ENCODE measurements at places on chromosomes 12 and 14. TPM values are rescaled to one million over a fixed set of nuclear protein-coding genes. Genes with fewer than 3 reads are reported as not detected.

GRCh38 chr14:29897181-29897580, 30.5 kb downstream of the PRKD1 start:
- DNase-seq = no peak

LGALS3 gene
- total RNA-seq = 54.5 TPM

PKP2 gene
- total RNA-seq = 0.40 TPM

DNA sequence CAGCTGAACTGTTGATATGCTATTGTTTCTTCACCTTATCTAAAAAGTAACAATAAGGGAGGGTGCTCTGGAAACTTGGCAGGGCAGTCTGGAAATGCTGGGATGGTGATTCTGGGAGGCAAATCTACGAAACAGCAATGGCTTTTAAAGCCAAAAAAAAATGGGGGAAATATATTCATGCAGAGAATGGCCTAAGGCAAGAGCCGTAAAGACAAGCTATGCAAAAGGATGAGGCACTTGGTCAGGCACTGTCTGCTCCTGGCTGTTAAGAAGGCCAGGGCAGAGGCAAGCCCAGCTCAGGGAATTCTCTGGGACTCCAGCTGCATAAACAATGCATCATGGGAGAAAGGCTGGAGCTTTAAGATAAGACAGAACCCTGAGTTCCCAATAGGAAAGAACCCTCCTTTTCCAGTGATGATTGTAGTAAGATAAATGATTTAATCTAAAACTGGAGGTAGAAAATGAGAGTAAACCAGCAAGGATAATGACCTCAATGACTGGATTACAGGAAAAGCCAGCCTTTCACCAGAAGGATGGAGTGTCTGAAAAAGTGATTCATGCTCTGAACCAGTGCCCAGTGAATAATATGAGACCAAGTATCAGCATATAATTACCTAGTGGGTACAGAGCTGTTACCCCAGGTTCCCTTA, 46.0 kb downstream of the ITPR2 start:
- DNase-seq = no peak

- peak; percentile 63 for DNase-seq
These were observed 24.3 kb downstream of the NCOR2 start for GRCh38 chr12:124543052-124543589.

- DNase-seq = peak; percentile 55
These were observed 6.8 kb upstream of the CHD4 start for GRCh38 chr12:6613776-6614512.

GRCh38 chr12:102067574-102068258, 5.9 kb upstream of the WASHC3 start:
- DNase-seq = no peak

- DNase-seq = no peak
These were observed 23.5 kb downstream of the ATP5MC2 start for GRCh38 chr12:53652366-53652765.

PAWR gene
- 2.3 TPM for total RNA-seq

DNA sequence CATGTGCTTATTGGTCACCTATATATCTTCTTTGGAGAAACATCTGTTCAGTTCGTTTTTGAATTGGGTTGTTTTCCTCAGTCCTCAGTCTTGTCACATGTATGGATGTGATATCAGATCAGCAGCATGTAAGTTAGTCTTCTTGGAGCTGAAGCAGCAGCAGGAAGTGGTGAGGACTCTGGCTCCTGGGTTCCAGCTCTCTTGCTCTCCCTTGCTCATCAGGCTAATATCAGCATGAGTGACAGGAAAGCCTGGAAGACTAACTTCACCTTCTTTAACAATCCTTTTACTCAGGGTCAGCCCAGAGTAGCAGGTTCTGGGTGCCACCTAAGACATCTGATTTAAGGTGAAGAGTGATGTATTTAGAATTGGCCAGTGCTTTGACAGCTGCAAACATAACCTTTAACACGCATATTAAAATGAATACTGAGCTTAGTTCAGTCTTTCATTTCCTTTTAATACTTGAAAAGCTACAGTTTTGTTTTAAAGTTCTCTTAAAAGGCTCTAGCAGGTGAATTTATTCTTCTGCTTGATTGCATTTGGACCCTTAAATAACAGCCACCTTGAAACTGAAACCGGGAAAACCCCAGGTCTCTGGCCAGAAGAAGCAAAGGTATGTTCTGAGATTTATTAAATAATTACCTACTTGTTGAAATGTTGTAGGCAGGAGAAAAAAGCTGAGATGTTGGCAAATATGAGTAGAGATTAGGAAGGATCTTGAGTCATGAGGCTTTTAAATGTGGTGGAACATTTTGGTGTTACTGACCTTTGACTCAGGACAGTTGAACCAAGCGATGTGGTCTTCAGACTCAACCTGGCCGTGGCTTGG, 54.3 kb downstream of the DRAM1 start:
- no peak for DNase-seq

DNA sequence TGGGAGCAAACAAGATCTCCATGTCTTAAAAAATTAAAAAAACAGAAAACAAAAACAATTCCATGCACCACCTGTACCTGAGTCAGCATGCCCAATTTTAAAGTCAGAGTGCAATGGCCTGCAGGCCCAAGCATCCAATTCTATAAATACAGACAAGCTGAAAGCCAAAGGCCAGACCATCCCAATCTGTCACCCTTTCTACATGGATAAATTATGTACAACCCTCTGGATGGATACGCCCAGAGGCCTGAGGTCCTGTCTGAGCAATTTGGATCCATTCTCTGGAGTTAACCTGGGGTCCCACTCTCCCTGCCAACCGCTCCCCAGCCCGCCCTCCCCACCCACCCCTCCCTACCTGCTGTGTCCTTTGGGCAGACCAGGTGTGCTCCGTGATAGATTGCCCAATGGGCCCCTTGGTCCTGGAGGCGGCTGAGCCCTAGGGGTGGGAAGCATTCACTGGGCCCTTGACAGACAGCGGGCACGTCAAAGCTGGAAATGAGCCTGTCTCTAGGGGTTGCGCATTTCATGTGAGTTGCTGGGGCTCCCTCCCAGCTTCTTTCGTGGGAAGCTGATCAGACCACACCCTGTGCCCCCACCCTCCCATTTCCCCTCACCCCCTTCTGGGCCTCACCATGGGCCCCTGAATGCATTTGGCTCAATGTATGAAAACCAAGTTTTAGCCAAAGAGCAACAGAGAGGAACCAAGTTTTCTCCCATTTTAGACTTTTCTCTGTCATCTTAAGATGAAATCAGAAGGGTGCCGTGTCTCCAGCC, 171.3 kb downstream of the BCL11B start:
- no peak for DNase-seq

All from CD8-positive, alpha-beta memory T cell (primary cell).